Fibroblast of skin of scalp (primary cell): ENCODE measurements at places on chromosomes 6 and 20.

GRCh38 chr6:69180361-69181067 is 545.4 kb downstream of the ADGRB3 start:
- DNase-seq, result no peak

DNA sequence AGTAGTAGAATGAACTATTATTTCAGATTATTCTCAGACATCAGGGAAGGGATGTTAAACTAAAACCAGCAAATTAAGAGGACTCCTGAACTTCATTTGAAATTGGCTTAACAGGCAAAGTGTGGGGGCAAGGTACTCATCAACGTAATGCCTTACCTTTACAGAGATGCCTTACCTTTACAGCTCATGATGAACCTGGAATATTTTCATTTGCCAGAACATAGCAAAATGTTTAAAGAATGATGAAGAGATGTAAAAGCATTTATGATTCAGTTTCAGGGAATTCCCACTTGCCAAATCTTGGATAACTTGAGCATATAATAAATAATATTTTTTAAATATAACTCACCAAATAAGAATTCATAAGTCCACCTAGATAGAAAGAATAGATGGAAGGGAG is 207.5 kb downstream of the TINAG start:
- no peak for DNase-seq

DNA sequence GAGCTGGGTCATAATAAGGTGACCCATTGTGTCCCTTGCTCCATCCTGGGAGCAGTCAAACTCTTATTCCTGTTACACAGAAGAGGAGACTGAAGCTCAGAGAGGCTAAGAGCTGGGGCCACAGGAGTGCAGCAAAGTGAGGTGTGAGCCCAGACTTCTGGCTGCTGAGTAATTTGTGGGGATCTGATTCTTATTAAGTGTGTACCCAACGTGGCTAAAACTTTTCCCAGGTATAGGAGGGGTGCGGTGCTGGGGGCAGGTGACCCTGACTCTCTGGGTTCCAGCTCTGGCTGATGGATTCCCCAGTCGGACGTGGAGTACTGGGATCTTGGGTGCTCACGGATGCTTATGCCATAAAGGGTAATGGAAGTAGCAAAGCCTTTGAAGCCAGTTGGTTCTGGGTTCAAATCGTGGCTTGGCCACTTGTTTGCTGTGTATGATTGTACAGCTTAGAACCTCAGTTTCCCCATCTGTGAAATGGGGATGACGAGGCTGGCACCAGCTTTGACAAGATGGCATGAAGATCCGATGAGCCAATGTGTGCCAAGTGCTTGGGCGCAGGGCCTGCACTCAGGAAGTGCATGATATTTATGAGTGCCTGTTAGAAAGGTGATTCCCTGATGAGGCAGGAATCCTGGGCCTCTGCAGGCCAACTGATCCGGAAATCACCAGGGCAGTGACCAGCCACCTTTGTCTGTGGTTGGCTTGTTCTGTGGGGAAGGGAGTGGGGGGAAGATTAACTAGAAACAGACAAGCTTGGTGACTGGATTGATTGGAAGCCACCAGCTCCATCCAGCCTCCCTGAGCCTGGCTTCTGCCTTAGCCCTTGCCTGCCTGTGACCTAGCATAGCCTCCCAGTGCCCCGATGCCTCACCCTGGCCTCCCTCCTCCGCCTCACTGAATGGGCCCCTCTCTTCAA is 6.0 kb downstream of the SRC start:
- no peak for DNase-seq

GRCh38 chr20:10034717-10035571 is at the start of gene ANKEF1:
TSS of gene ANKEF1 (plus strand) at chr20:10034987. CDS start at chr20:10038302, 3,315 bp downstream.
- DNase-seq, result peak; percentile 47

- no peak for DNase-seq
Observed at GRCh38 chr20:454951-455350, 7.4 kb downstream of the TBC1D20 start.
